ENCODE measurements at places on chromosomes 16 and 17.

DNA sequence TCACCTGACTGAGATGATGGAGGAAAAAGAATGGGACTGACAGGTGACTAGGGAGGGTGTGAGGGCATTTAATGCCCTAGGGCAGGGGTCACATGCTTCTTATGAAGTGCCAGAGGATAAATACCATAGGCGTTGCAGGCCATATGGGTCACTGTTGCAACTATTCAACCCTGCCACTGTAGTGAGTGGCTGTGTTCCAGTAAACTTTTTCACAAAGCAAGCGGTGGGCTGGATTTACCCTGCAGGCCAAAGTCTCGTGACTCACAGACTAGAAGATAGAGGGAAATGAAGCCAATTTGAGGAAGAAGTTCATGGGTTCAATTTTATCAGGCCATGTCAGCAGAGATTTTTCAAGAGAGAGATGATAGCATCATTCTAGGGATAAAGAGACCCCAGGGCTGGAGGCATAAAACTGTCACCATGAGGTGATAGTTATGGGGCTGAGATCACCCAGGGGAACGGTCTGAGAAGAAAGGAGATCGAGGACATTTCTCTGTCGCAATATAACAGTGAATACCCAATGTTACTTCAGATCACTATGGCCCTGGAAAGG is 8.6 kb downstream of the ARHGAP17 start:
- peak overlapping the region; percentile 65 for H3K4me3 ChIP-seq
- peak overlapping the region; percentile 78 for H3K27ac ChIP-seq
- H3K36me3 ChIP-seq = peaks cover 15% of the 10 kb centered on the region
- peaks cover 50% of the 10 kb centered on the region for H3K4me1 ChIP-seq
- DNase-seq = no peak

DNA sequence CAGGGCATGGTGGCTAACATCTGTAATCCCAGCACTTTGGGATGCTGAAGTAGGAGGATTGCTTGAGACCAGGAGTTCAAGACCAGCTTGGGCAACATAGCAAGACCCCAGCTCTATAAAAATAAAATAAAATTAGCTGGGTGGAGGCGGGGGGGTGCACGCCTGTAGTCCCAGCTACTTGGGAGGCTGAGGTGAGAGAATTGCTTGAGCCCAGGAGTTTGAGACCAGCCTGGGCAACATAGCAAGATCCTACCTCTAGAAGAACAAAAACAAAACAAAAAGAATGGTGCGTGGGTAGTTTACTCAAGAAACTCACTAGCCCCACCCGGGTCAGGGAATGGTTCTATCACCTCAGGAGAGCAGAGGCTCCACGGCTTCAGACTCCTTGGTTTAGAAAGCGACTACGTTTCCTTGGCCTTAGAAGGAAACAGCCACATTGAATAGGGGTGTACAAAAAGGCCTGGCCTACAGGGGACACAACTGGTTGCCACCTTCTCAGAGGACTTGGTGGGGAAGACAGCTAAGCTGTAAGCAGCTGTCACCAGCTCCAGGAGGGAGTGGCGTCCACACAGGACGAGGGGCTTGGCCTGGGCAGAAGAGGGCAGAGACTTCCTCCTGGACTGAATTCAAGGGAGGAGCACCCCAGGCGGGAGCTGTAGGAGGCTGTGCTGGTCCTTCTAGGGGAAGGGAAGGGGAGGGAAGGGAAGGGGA is 716 bp downstream of the TK1 start:
- H3K36me3 ChIP-seq = no peaks in the 10 kb centered on the region
- peak overlapping the region; percentile 87 for H3K4me3 ChIP-seq
- DNase-seq = no peak
- peaks cover 18% of the 10 kb centered on the region for H3K4me1 ChIP-seq
- peak overlapping the region; percentile 80 for H3K27ac ChIP-seq

GRCh38 chr16:69424935-69425784 is 741 bp downstream of the CYB5B start:
- DNase-seq = no peak
- peaks cover 17% of the 10 kb centered on the region for H3K36me3 ChIP-seq
- peak overlapping the region; percentile 96 for H3K4me3 ChIP-seq
- peak overlapping the region; percentile 93 for H3K27ac ChIP-seq

GRCh38 chr16:13012601-13013000 is 111.2 kb downstream of the SHISA9 start:
- H3K27ac ChIP-seq = no peak overlapping the region
- H3K36me3 ChIP-seq = peaks cover 1% of the 10 kb centered on the region
- no peaks in the 10 kb centered on the region for H3K4me1 ChIP-seq
- H3K4me3 ChIP-seq = no peak overlapping the region
- H3K27me3 ChIP-seq = peaks cover 6% of the 10 kb centered on the region

GRCh38 chr16:78939597-78939996 is 660.9 kb downstream of the MAF start:
- peaks cover 22% of the 10 kb centered on the region for H3K4me1 ChIP-seq
- no peak for DNase-seq
- no peak overlapping the region for H3K4me3 ChIP-seq
- peaks cover 3% of the 10 kb centered on the region for H3K36me3 ChIP-seq
- H3K27ac ChIP-seq = no peak overlapping the region
